Panc1 (cell line): ENCODE measurements at places on chromosomes 5 and 9.

GRCh38 chr5:93915142-93915553, 173.7 kb upstream of the POU5F2 start:
- DNase-seq: peak; percentile 30

DNA sequence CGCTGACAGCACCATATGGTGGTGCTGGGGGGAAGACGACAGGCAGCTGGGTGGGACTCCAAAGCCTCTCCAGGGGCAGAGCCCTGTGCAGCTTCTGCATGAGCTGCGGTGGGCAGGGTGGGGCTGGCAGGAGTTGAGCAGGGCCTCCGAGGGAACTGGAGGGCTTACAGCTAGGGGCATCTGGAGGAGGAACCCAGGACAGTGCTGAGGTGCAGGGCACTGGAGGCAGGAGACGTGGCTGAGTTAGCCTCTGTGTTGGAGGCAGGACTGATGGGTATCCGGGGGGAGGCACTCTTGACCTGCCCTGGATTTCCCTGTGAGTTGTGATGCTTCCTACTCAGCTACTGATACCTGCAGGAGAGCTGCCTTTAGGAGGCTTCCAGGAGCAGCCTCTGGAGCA, 45.0 kb downstream of the TENT4A start:
- DNase-seq: no peak

- DNase-seq: no peak
Measured at GRCh38 chr9:33029231-33029786, 4.2 kb downstream of the DNAJA1 start.

DNA sequence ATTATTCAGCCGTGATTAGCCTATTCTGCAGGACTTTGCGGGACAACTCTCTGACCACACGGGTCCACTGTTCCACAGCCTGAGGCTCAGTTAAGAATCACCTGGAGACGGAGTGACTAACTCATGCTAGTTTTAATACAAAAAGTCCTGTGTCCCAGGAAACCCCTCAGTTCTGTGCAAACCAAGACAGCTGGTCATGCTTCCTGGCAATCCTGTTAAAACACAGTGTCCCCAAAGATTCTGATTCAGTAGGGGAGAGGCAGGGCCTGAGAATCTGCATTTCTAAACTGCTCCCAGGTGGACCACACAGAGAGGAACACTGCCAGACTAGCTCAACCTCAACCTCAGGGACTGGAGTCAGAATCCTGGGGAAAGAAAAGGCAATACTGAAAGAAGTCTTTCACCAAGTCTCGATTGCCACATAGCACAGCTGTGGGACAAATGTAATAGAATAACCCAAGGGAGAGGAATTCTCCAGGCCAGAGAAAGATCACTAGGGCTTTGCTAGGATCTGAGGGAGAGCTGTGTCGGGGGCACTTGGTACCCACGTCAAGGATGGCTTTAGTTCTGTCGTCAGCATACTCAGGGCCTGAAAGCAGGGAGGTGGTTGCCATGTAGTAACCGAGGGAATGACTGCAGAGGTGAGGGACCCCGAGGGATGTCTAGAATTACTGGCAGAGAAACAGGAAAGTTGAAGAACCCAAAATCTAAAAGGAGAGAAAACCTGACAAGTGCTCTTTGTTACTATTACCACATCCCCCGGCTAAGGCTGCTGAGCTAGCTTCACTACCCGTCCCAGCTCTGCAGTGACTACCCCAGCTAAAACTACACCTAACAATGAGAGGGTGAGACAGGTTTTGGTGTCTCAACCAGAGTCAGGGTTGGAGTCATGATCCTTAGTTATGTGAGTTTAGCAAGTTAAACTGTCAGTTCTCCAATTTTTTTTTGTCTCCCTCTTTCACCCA, 8.6 kb downstream of the SUSD1 start:
- no peak for DNase-seq

GRCh38 chr9:87445646-87446045, 52.0 kb upstream of the DAPK1 start:
- no peak for DNase-seq

DNA sequence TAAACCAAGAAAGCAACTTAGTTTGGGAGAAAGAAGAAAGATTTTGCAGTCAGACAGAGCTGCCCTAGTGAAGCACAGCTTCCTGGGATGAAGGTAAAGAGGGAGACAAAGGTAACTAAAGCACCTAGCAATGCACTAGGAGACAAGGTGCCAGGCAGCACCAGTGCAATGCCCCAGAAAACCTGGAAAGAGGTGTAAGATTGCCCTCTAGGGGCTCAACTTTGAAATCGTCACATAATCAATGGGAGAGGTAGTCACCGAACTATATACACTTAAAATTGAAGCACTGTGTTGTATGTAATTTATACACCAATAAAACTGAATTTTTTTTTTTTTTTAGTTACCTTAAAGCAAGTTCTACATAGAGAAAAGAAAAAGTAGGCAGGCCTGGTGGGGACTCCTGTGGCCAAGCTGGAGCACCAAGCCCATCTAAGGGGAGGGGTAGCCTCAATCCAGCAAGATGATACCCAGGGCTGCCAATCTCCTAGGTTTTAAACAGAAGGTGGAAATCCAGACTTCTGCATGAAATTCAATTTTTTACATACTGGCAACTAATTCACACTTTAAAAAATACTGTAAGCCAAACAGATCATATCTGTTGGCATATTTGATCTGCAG, 48.2 kb downstream of the CDK5RAP2 start:
- no peak for DNase-seq

- no peak for DNase-seq
Measured at GRCh38 chr5:74560245-74560644, 80.3 kb downstream of the ENC1 start.

GRCh38 chr9:105128908-105129600, 115.4 kb upstream of the SLC44A1 start:
- no peak for DNase-seq

DNA sequence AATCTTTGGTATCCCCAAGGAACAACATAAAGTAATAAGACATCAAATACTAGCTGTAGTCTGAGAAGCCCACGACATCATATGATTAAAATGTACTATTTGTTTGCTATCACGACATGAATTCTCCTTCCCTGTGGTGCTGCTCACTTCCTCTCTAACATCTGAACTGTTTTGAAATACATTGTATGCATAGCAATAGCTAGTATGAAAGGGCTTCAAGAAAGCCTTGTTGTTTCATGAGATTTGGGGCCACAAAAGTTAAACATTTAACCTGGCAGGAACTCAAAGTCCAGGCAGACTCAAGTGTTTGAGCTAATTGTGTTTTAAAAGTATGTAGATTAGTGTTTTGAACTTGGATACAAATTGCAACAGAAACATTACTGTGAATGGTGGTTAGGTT, 237.4 kb upstream of the PTGER4 start:
- no peak for DNase-seq

GRCh38 chr9:126781186-126782052, 23.4 kb upstream of the ZBTB43 start:
- no peak for DNase-seq

- no peak for DNase-seq
Measured at GRCh38 chr9:111151537-111151936, 113.3 kb upstream of the LPAR1 start.

GRCh38 chr5:90347462-90347861, 62.1 kb downstream of the CETN3 start:
- no peak for DNase-seq

GRCh38 chr9:22265534-22265933, 181.1 kb upstream of the DMRTA1 start:
- DNase-seq: no peak
